ENCODE measurements at places on chromosomes 2 and 18. TPM values are rescaled to one million over a fixed set of nuclear protein-coding genes. Genes with fewer than 3 reads are reported as not detected.
A peak's percentile ranks its signal among the peaks of the same experiment; 100 is the strongest.

DNA sequence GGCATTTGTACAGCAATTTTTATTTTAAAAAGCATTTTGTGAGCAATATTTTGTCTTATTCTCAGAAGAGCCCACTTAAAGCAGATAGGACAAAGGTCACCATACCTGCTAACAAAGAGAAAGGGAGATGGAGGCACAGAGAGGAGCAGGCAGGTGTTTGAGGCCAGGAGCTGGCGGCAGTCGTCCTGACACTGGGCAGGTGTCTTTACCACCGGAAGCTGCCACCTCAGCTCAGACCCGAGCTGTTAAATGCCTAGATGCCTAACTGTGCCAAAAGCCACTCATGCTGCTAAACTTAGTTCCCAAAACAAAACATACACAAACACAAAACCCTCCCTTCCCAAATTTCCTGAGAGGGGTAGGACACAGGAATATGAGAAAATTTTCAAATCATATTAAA is 120.9 kb downstream of the CNTNAP5 start:
- H3K27me3 ChIP-seq: no peaks in the 10 kb centered on the region
- no peaks in the 10 kb centered on the region for H3K36me3 ChIP-seq
- no peaks in the 10 kb centered on the region for H3K4me1 ChIP-seq
- no peak overlapping the region for H3K27ac ChIP-seq
- H3K4me3 ChIP-seq: no peak overlapping the region

DNA sequence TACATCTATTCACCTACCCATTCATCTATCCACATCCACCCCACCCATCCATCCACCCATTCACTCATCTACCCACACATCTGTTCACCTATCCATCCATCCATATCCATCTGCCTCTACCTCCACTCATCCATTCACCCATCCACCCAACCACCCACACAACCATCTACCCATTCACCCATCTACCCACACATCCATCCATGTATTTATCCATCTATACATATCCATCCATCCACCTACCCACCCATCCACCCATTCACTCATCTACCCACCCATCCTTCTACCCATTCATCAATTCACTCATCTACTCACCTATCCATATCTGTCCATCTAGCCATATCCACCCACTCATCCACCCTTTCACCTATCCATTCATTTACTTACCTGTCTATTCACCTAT is 187.6 kb downstream of the ASB1 start:
- no peaks in the 10 kb centered on the region for H3K4me1 ChIP-seq
- H3K4me3 ChIP-seq: no peak overlapping the region
- no peak overlapping the region for H3K27ac ChIP-seq
- H3K27me3 ChIP-seq: no peaks in the 10 kb centered on the region

DNA sequence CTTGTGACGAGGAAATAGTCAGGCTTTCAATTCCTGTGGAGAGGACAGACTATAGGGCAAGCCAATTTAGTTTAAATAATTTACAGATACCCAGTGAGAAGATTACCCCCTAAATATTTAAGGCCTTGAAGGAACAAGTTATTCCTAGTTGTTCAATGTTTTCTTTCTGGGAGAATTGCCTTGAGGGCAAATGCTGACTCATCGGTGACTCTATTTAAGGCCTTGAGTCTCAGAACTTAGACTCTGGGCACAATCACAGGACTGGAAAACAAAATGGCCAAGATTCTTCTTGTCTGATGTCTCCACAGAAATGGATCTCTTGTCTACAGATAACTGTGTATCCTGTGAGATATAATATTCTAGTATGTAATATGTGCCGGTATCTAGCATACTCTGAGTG is 467.1 kb downstream of the SUCLG1 start:
- H3K4me3 ChIP-seq: no peak overlapping the region
- no peaks in the 10 kb centered on the region for H3K4me1 ChIP-seq
- H3K27me3 ChIP-seq: no peaks in the 10 kb centered on the region
- H3K36me3 ChIP-seq: no peaks in the 10 kb centered on the region
- no peak for DNase-seq

- H3K36me3 ChIP-seq: peaks cover 15% of the 10 kb centered on the region
- peaks cover 59% of the 10 kb centered on the region for H3K4me1 ChIP-seq
- H3K27me3 ChIP-seq: no peaks in the 10 kb centered on the region
- no peak for DNase-seq
Measured at GRCh38 chr18:8625461-8626092, 16.3 kb downstream of the RAB12 start.

GRCh38 chr2:237459741-237460174 is 27.3 kb upstream of the MLPH start:
- H3K36me3 ChIP-seq: no peaks in the 10 kb centered on the region
- no peak for DNase-seq
- no peaks in the 10 kb centered on the region for H3K27me3 ChIP-seq
- H3K4me3 ChIP-seq: no peak overlapping the region

Gene GRB14
- total RNA-seq: 3.3 TPM

DNA sequence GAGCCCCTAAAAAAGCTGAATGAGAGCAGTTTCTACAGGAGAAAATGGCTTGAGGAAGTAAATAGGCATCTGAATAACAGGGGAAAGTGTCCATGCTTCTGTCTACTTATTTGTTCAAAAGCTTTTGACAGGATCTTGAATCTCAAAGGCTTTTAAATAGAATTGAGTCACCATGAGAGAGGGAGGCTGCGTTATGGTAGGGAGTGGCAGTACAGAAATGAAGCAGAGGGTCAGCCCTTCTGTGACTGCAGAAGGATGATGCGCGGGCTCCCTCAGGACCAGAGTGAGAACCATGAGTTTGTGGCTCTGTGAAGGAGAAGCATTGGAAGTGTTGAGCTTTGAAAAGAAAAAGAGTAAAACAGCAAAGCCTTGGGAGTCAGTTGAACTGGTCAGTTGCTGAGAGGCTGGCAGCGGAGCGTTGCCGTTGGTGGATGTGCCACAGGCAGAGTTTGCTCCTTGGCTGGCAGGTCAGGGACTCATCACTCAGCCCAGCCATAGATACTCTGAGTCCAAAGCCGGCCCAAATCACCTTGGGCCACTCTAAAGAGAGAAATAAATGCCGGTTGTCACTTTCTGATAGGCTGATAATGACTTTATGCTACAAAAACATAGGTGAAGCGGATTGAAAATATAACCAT is 17.4 kb downstream of the COPS7B start:
- peaks cover 91% of the 10 kb centered on the region for H3K36me3 ChIP-seq
- no peaks in the 10 kb centered on the region for H3K4me1 ChIP-seq
- H3K4me3 ChIP-seq: no peak overlapping the region
- H3K27ac ChIP-seq: no peak overlapping the region

- H3K27ac ChIP-seq: no peak overlapping the region
- H3K4me3 ChIP-seq: no peak overlapping the region
- no peak for DNase-seq
- no peaks in the 10 kb centered on the region for H3K27me3 ChIP-seq
Measured at GRCh38 chr2:150977296-150977695, 284.4 kb downstream of the RBM43 start.

DNA sequence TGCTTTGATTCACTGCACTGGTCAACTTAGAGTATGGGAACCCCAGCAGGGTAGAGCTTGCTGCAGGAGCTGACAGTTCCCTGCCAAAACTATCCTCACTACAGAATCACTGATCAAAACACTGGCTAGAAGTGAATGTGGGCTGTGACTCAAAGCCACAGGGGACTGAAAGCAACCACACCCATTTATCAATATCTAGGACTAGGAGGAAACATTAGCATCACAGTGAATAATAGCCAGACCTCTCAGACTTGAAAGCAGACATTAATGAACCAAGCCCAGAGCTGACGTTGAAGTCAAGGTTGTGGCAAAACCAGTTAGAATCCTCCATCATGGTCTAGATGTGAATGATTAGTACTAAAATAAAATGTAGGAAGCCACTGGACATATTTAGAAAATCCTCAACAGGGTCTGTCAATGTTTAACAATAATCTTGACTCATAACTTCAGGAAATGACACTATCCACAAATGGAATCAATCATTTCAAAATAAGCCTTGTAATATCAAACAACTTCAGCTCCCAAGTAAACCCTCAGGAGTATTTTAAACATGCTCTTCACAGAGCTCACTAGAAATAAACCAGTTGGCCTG is 131.4 kb downstream of the CDH20 start:
- H3K4me1 ChIP-seq: no peaks in the 10 kb centered on the region
- no peak for DNase-seq
- no peaks in the 10 kb centered on the region for H3K27me3 ChIP-seq
- H3K36me3 ChIP-seq: no peaks in the 10 kb centered on the region
- no peak overlapping the region for H3K27ac ChIP-seq
- H3K4me3 ChIP-seq: no peak overlapping the region

GRCh38 chr2:48448274-48449061 is 81.5 kb upstream of the STON1 start:
- peaks cover 39% of the 10 kb centered on the region for H3K4me1 ChIP-seq
- H3K27ac ChIP-seq: peak overlapping the region; percentile 42
- H3K27me3 ChIP-seq: no peaks in the 10 kb centered on the region
- peaks cover 18% of the 10 kb centered on the region for H3K36me3 ChIP-seq

DNA sequence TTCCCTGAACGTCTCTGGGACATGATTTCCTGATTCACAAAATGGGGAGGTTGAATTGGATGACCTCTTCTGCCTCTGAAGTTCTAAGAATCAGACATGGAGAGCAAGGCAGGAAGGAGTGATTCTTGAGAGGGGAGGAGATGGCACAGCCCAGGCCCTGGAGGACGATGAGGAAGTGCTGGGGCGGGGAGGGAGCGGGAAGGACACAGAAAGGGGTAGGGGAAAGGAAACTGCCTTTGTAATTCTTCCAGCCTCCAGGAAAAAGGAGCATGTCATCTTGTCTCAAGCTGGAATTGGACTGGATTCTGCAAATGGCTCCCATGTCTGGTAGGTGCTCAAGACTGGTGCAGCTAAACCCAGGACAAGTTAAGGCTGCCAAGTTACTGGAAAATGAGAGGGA is 97.0 kb upstream of the NCK2 start:
- H3K27ac ChIP-seq: no peak overlapping the region
- no peaks in the 10 kb centered on the region for H3K27me3 ChIP-seq
- peak; percentile 86 for DNase-seq
- H3K4me1 ChIP-seq: peaks cover 8% of the 10 kb centered on the region

DNA sequence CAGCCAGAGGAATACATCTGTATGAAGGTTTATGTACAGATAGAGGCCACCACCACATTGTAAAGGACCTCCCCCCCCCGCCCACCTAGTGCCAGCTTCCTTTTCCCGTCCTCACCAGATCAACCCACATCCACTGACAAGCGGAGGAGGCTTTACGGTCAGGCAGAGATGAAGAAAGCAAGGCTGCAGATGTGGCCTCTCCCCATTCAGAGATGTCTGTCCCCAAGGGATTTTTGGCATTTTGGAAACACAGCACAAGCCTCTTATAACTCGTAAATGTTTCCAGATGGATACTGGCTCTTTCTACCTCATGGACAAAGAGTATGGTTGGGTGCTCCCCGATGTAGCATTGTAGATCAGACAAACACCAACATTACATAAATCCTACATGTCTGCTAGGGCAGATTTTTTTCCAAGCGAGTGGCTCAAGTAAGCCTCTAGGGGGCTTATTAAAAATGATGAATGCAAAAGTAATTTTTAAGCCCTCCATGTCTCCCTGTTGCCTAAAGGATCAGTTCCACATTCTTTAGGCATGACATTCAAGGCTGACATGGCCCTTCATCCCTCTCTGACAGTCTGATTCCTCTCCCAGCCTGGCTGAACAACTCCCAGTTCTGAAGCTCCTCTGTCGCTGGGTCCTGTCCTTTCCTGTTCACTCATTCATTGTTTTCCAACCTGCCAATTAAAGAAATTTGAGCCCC is 11.7 kb downstream of the VIT start:
- H3K4me3 ChIP-seq: no peak overlapping the region
- H3K27me3 ChIP-seq: no peaks in the 10 kb centered on the region
- DNase-seq: peak; percentile 91
- H3K4me1 ChIP-seq: no peaks in the 10 kb centered on the region
- peak overlapping the region; percentile 11 for H3K27ac ChIP-seq

GRCh38 chr18:48186861-48187260 is 222.3 kb downstream of the ZBTB7C start:
- H3K4me1 ChIP-seq: peaks cover 16% of the 10 kb centered on the region
- H3K27me3 ChIP-seq: no peaks in the 10 kb centered on the region
- H3K4me3 ChIP-seq: no peak overlapping the region
- H3K27ac ChIP-seq: no peak overlapping the region
- DNase-seq: no peak

DNA sequence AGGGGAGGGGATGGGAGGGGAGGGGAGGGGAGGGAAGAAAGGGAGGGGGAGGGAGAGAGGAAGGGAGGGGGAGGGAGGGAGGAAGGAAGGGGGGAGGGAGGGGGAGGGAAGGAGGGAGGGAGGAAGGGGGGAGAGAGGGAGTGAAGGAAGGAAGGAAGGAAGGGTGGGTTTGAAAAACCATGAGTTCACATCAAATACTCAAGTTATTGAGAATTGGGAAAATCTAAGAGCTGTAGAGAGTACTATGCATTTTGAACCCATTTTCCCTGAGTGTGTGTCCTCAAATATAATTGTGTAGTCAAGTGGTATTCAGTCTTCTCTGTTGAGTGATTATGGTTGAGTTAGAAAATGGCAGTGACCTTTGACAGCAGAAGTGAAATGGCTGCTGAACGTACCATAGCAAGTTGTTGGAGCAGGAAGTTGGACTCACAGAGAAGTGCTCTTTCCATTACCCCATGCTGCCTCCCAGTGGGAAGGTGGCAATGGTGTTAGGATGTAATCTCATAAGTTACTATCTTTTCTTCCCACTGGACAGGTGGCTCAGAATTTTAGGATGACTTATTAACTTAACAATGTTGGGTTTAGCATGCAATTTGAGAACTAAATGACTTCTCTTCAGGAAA is 214.6 kb downstream of the SETBP1 start:
- H3K36me3 ChIP-seq: no peaks in the 10 kb centered on the region
- H3K4me3 ChIP-seq: no peak overlapping the region
- H3K27me3 ChIP-seq: no peaks in the 10 kb centered on the region
- H3K27ac ChIP-seq: no peak overlapping the region
- DNase-seq: no peak
- H3K4me1 ChIP-seq: peaks cover 5% of the 10 kb centered on the region

DNA sequence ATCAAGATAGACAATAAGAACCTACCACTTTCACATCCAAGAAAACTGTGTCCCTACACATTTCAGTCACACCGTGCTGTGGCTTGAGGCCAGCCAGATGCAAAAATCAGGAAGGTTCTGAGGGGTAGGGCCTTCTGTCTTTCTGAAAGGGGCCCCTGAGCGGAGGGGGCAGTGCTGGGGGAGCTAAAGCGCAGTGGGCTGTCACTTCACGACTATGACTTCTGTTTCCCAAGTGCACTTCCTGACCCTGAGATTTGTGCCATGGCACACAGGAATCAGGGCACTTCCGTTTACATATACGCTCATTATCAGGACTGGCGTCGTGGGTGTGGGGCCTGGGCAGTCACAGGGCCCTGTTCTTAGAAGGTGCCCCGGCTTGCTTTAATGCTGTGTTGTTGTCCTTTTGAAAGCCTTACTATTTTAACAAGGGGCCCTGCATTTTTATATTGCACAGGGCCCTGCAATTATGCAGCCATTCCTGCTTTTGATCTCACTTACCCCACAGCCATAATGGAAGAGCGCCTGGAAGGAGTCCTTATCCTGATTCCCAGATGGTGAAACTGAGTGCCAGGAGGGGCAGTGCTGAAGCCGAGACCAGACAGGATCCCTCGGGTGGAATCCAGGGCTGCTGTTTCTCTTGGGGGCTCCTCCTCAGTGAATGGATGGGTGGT is 620 bp downstream of the NGEF start:
- H3K27ac ChIP-seq: no peak overlapping the region
- H3K36me3 ChIP-seq: no peaks in the 10 kb centered on the region
- no peak overlapping the region for H3K4me3 ChIP-seq
- DNase-seq: no peak
- H3K27me3 ChIP-seq: no peaks in the 10 kb centered on the region
- no peaks in the 10 kb centered on the region for H3K4me1 ChIP-seq
